Mesenteric fat pad (tissue), 1 donor: ENCODE measurements at places on chromosomes 5 and 9. TPM values are rescaled to one million over a fixed set of nuclear protein-coding genes. Genes with fewer than 3 reads are reported as not detected.

DNA sequence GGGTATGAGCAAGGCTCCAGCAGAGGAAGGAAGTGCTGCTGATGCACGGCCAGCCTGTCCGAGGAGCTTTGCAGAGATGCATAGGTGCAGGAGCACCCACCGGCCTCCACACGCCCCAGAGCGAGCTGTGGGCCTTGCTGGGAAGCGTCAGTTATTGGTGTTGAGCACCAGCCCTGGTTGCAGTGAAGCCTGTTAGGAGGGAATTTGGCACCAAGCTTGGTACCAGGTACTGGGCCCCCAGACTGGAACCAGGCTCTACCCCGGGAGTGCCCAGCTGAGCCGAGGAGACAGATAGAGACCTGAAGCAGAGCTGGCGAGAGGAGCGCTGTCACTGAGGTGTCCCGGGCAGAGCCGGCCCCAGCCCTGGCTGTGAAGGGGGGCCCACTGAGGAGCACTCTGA is 5.2 kb downstream of the TCF7 start:
- DNase-seq: no peak

- no peak for DNase-seq
These were observed 60.1 kb upstream of the ZNF608 start for GRCh38 chr5:124806373-124807077.

The NME5 gene
- total RNA-seq: 0.71 TPM

DNA sequence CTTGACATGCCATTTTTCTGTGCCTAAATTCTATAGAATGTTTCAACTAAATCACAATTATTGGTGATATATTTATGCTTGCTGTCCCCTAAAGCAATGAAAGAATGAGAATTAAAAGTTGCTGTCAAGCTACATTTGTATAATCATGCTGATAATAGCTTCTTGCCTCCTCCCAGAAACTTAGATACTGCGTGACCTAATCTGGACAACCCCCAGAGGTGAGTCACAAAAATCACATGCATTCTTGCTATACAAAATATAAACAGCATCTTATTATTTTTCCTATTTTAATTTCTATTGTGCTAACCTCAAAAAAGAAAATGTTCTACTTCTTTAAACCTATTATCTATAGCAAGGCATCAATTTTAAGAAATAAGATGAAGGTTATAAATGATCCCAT is 995.8 kb upstream of the ACO1 start:
- DNase-seq: no peak

- no peak for DNase-seq
These were observed 652.0 kb downstream of the MTRR start for GRCh38 chr5:8520917-8521316.

DNA sequence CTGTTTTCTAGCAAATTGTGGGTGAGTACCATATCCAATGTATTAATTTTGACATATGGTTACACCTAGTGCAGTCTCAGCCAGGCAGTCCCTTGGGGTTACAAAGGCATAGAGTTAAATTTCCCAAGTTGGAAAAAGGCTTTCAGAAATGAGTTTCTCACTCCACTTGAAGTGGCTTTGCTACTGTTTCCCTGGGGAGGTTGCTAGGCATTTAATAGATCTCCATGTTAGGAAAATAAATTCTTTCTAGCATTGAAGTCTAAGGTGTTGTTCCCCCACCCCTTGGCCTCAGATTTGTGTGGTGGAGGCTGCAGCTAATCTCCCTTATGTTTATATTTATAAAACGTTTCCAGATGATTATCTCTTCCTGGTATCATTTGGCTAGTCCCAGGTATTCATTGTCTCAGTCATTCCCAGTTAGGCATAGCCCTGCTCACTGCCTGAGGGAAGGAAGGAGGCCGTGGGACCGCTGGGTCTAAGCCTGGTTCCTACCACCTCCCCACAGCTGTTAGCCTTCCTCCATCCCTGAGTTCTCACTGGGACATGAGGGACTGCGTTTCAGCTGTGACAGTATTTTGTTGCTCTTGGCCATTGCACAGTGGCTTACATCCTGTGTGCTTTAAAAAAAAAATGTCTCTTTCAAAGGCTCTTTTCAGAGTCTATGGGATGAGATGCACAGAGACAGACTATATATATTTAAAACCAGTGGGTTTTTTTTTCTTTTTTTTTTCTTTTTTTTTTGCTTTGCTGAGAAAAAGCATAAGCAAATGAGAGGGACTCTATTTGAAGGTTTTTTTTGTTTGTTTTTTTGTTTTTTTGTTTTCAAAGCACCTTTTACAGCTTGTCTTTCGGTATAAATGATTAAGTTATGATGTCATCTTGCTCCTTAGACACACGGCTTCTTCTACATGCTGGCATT is 121.5 kb downstream of the MAST4 start:
- no peak for DNase-seq

The PCDHA12 gene
- 0.29 TPM for total RNA-seq

GRCh38 chr9:93898502-93899426 is 56.4 kb downstream of the BARX1 start:
- no peak for DNase-seq

The CCDC69 gene
- total RNA-seq: 184 TPM

DNA sequence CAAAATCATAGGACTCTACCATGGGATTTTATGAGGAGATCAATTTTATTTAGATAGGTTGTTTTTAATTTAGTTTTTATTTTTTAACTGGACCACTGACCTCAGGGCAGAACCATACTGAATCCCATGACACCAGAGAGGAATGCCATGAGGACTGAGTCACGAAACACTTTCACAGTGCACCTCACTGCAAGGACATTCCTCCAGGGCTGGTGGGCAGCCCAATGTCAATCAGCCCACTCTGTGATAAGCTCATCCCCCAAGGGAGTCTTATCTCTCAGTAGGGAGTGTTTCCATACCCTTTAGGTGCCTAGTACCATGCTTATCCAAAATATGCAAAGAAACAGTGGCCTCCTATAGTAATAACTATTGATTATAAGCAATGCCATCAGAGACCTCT is 224.5 kb upstream of the CDH6 start:
- no peak for DNase-seq

- no peak for DNase-seq
These were observed 102.2 kb upstream of the CHD1 start for GRCh38 chr5:99030906-99031440.

GRCh38 chr5:139354186-139354585 is 12.5 kb downstream of the PAIP2 start:
- no peak for DNase-seq

The GMCL2 gene
- not detected for total RNA-seq

DNA sequence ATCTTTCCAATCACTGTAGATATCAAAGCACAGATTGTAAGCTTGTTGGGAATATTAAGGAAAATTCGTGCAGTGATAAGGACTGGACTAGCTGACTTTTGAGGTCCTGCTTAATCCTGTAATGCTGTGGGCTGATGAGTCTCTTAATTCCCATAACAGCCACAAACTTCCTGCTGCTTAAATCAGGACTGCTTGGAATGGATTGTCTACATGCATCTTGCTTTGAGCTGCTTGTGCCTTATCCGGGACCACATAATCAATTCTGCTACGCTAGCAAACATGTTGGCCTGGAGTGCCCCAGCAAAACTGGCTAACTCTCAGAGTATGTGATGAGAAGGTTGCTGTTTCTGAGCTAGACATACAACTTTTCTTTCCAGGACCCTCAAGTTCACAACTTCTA is 79.6 kb downstream of the SNCAIP start:
- DNase-seq: no peak

The PCDHGA11 gene
- total RNA-seq: 3.1 TPM

The BSPRY gene
- total RNA-seq: 0.19 TPM

The GPR107 gene
- 33.4 TPM for total RNA-seq

- DNase-seq: no peak
These were observed 35.1 kb upstream of the PCA3 start for GRCh38 chr9:76729116-76729515.

GRCh38 chr9:750249-750967 is 91.1 kb upstream of the DMRT1 start:
- no peak for DNase-seq

The ANGPTL2 gene
- total RNA-seq: 169 TPM

The FYB1 gene
- 27.8 TPM for total RNA-seq

DNA sequence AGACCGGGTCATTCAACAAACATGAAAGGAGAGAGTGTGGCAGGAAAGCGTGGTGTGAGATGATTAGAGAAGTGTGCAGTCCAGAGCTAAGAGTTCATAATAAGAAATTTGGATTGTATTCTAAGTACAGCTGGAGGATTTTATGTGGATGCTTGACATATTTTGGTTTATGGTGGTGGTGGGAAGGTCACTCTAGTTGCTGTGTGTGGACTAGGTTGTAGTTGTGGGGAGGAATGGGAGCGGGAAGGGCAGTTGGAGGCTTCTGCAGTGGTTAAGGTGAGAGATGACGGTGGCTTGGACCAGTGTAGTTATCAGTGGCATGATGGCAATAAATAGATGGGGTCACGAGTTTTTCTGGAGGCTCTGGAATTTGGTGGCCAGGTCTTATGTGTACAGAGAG is 45.7 kb upstream of the GPR151 start:
- no peak for DNase-seq

The THBS4 gene
- total RNA-seq: 61.5 TPM

The CER1 gene
- total RNA-seq: not detected

The PAPPA gene
- total RNA-seq: 5.7 TPM

GRCh38 chr5:89545076-89545475 is 662.1 kb upstream of the MEF2C start:
- no peak for DNase-seq

GRCh38 chr5:20648981-20649380 is 661.0 kb upstream of the CDH18 start:
- DNase-seq: no peak

GRCh38 chr5:132136906-132137305 is 63.3 kb downstream of the CSF2 start:
- no peak for DNase-seq
